ENCODE measurements at places on chromosomes 7 and 10.

GRCh38 chr10:97135464-97135863 is 50.3 kb downstream of the SLIT1 start:
- no peak for DNase-seq

- no peak for DNase-seq
Observed at GRCh38 chr7:137771679-137772078, 75.1 kb downstream of the DGKI start.

DNA sequence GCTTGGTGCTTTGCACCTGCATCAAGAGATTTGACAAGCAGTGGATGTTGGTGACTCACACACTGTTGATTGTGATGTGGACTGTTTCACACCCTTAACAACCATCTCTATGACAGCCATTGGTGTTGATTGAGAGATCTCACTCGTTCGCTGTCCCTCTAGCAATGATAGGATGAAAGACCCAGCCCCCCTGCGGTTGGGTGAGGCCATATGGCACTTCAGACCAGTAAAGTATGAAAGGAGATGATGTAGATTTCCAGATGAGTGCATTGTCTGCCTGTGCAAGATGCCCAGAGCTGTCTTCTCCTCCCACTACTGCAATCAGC is 138.7 kb upstream of the PRR15 start:
- DNase-seq, result no peak

DNA sequence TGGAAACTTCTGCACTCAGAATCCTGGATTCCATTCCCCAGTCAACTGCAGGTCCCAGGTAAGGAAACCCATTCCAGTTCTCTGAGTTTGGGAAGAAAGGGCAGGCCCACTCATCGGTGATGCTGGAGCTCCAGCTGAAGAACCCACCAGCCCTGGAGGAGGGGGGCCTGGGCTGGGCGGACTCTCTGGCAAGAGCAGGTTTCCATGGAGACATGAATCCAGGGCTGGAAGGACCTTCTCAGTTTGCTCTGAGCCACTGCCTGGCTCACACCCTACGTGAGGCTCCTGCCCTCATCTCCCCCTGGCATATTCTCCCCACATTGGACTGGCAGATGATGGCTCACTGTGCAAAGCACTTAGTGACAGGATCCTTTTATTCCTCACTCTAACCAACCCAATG is 73.3 kb upstream of the CPXM2 start:
- DNase-seq, result no peak

DNA sequence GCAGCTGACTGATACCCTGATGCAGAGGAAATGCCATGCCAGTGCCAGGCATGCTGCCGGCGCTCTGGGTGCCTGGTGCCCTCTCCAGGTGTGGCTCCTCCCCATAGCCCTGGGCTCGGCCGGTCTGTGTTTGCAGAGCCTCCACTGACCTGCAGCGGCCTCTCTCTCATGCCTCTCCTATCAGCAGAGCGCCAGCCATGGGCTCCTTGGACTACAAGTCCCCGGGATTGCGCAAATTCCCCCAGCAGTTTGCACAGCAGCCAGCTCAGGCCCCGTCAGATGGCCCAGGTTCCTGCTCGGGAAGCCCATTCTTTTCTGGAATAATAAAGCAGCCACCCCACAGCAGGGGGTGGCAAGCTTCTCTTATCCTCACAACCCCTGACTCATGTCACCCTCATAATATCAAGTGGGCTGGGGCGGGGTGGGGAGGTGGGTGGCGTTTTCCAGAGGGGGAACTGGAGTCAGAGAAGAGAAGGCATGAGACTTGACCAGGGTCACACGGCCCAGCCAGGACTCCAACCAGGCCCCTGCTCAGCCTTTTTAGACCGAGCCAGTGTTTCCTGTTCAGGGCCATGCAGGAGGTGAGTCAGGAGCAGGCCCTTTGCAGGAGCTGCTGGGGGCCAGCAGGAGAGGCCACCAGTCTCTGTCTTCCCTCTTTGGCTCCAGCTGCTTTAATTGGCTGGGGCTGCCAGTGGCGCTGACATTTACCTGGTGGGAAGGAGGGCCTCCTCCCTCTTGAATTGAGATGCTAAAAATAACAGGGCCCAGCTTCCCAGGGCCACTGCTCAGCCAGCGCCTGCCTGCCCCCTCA is 58.6 kb downstream of the ZMIZ1 start:
- no peak for DNase-seq

- DNase-seq, result no peak
Observed at GRCh38 chr7:8433477-8434289, at the start of gene NXPH1. NXPH1 (plus strand) TSS chr7:8433609.

GRCh38 chr7:47627580-47628283 is 45.8 kb upstream of the TNS3 start:
- no peak for DNase-seq

GRCh38 chr7:127437837-127438236 is 45.3 kb upstream of the ZNF800 start:
- no peak for DNase-seq

DNA sequence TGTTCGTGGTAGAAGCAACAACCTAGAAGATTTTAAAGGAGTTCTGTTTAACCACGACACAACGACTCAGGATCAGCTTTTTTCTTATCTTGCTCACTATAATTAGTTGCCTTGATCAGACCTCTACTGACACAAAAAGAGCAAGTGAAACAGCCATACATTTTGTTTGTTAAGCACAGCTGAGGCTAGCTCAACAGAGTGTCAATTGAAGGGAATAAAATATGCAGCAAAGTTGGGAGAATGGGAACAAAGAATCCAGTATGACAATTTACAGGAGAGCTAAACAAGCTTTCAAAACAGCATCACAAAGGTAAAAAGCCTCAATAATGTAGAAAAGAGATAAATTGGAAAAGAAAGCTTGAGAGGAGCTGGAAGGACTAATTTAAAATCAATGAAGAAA is 40.5 kb upstream of the HERPUD2 start:
- DNase-seq, result no peak

- no peak for DNase-seq
Observed at GRCh38 chr7:134449680-134450079, 9.2 kb downstream of the AKR1B1 start.

- DNase-seq, result no peak
Observed at GRCh38 chr7:99601656-99602310, 3.7 kb downstream of the TMEM225B start.

DNA sequence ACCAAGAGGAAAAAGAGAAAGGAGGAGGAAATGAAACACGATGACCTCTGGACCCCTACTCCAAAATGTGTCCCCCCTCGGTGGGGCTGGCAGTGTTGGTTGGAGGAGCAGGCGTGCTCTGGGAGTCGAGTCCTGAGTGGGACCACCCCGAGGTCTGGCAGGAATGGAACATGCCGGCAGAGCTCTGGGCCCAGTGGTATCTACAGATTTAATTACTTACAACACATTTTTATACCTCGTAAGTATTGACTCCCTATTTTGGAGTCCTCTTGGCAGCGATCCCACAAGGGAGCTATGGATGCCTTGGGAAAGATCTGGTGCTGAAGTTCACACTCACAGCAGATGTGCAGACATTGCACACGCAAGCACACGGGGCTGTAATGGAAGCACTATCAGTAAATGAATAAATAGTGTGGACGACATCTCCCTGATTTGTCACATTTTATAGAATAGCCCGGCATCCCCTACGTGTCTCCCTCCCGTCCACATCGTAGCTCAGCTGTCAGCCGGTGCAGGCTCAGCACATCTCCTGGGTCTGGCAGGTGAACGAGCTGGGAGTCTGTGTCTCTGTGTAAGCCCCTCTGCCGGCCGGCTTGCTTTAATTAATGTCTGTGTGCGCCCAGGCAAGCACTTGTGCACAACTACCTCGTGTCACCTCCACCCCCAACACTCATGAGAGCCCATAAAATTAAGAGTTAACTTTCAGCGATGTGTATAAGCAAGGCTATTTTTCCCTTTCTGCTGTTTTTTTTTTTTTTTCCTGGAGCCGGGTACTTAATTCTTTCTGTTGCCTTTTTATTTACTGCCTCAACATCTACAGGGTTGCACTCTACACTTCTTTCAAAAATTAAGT is 603.2 kb downstream of the LRMDA start:
- DNase-seq, result no peak

DNA sequence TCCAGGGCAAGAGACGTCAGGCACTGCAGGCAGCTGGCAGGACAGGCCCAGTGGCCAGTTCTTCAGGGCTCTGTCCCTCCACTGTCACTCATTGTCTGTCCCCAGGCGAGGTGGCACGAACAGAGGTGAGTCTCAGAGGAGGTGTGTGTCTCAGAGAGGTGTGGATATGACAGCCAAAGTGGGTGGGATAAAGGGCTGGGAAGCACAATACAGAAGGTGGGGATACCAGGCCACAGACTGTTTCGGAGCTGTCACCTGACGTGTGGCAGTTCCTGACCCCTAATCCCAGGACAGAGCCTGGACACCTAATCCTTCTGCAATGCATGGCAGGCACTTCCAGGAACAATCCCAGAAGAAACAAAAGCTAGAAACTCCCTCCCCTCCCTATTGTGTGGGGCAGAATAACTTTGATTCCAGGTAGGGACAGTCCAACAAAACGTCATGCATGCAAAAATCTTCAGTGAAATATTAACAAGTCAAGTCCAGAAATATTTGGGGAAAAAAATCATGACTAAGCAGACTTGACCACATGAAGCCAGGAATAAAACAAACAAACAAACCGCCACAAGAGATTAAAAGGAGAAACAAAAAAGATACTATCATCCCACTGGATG is 11.6 kb downstream of the KLRG2 start:
- no peak for DNase-seq

GRCh38 chr7:6375348-6376101 is 72.2 kb downstream of the DAGLB start:
- peak; percentile 17 for DNase-seq

GRCh38 chr7:99312316-99313203 is 13.1 kb upstream of the ARPC1A start:
- DNase-seq, result peak; percentile 74

GRCh38 chr7:103691291-103691690 is 245.3 kb upstream of the SLC26A5 start:
- no peak for DNase-seq

DNA sequence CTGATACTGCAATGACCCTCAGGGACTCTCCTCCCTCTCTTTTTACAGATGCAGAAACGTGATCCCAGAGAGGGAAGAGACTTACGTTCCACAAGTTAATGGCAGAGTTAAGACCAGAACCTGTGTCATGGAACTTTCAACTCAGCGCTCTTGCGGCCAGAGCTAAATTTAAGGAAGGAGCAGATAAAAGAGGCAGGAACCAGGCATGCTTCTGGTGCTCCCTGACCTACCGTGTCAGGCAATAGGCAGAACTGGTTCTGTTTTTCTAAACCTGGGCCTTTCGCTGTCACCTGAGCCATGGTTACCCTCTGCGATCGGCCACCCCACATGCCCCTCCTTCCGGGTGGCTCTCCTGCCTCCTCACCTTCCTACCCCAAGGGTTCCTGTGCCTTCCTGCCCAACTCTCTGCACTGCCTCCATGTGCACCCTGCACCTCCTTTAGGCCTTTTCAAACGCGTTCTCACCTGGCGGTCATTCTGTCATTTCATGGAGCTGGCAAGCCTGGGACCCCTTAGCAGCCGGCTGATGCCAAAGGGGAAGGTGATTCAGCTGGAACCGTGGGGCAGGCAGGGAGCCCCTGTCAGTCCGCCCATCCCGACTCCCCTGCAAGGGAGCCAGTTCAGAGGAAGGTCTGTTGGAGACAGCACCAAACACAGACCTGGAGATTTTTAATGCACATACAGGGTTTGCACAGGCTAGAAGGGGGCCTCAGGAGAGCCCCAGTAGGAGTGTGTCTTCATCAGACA is 7.7 kb upstream of the GBX1 start:
- DNase-seq, result no peak

GRCh38 chr10:53315709-53316108 is 543.1 kb upstream of the MBL2 start:
- DNase-seq, result no peak

GRCh38 chr7:70071766-70072165 is 473.5 kb downstream of the AUTS2 start:
- DNase-seq, result no peak

DNA sequence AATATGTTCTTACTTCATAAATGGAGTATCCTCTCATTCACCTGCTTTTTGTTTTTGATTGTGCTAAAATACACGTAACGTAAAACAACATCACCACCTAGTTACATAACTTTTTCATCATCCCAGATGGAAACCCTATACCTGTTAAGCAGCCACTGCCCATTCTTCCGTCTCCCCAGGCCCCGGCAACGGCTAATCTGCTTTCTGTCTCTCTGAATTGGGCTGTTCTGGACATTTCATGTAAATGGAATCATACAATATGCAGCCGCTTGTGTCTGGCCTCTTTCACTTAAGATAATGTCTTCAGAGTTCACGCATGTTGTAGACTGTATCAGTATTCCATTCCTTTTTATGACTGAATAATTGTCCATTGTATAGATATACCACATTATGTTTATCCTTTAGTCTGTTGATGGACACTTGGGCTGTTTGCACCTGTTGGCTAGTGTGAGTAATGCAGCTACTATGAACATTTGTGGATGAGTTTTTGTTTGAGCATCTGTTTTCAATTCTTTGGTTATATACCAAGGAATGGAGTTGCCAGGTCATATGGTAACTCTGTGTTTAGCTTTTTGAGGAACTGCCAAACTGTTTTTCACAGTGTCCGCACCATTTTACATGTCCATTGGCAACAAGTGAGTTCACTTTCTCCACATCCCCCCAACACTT is 14.1 kb upstream of the SUN1 start:
- DNase-seq, result no peak

GRCh38 chr10:58399410-58399809 is 14.2 kb downstream of the TFAM start:
- no peak for DNase-seq

DNA sequence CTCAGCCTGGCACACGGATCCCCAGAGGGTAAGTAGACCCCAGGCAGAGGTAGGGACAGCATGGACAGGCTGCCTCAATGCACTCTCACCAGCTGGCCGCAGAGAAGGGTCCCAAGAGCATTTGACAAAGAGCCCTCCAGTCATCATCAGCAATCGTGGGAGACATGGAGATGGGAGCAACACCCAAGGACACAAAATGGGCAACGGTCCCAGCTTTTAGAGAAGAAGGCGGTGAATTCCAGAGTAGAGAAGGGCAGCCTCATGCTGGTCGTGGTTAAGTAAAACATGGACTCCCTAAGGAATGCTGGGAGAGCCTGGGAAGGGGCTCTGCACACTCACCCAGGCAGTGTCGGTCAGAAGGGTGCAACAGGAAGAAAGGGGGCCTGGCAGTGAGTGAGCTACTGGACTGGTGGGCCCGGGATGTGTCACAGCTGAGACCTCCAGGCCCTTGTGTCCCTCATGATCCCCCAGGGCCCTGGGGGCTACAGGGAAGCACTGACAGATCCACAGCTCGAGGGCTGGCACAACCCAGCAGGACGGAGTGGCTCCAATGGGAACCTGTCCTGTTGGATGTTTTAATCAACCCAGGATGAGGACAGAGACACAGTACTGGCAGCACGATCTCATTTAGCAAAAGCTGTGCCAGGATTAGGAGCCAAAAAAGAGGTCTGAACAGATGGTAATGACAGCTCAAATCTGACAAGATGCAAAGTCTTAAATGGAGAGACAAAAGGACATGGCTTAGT is 147.1 kb downstream of the NEURL1 start:
- DNase-seq, result no peak

Measured in activated naive CD4-positive, alpha-beta T cell treated with Interleukin-2 at 50 U/mL for 16 hours (primary cell).